Stimulated activated naive CD4-positive, alpha-beta T cell treated with Interleukin-2 at 50 U/mL for 16 hours (primary cell): ENCODE measurements at places on chromosomes 11 and 22.

GRCh38 chr11:86740628-86741483 lies 59.5 kb upstream of the PRSS23 start:
- no peak for DNase-seq

GRCh38 chr11:84345597-84345996 lies 1059.4 kb upstream of the CCDC90B start:
- DNase-seq: no peak

GRCh38 chr11:2581151-2581930 lies 118.5 kb downstream of the KCNQ1OT1 start:
- DNase-seq: no peak

GRCh38 chr11:27201454-27202302 lies 161.1 kb downstream of the BBOX1 start:
- DNase-seq: no peak

DNA sequence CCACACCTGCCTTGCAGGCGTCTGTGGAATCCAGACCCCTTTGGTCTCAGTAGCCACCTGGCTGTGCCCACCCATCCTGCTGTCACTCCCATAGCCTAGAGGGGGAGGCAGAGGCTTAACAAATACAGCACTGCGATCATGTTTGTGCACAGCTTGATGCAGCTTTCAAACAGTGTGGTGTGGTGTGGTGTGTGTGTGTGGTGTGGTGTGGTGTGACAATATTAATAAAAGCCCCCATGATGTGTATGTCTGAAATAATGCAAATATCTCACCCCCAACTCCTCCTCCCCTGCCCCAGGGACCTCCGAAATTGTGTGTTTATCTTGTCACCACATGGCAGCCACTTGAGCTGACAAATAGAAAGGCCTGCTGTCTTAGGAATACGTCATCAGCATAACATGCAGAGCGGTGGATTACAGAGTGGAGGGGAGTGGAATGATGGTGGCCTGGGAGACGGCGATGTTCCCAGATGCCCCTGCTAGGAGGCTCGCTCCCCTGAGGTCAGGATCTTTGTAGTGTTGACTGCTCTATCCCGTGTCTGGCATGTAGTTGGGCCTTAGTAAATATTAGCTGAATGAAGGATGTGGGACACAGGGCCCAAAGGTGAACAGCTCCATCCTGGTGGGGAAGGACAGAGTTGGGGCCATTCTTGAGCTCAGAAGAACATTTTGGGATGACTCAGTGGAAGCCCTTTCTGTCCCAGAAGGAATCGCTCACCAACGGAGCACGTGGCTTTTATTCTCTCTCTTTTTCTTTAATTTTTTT lies 2.8 kb downstream of the PDXP start:
- no peak for DNase-seq

DNA sequence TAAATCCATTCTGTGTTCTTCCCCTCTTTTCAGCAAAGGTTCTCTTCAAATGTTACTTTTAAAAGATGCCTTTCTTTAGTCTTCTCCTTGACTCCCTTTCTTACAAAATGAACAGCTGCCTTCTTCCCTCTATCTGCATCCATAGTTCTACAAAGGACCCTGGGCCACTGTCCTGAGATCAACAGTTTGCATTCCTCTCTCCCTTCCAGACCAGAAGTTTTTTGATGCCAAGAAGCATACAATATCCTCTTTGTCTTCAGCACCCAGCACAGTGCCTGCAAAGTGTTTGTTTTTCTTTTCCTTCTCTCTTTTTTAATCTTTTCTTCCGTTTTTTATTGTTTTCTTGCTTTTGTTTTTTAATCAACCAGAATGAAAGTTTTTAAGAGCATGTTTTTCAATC lies 183.5 kb upstream of the SNX19 start:
- no peak for DNase-seq

GRCh38 chr22:27919222-27919941 lies at the start of gene PITPNB:
TSS of gene PITPNB (minus strand) at chr22:27919256. CDS start at chr22:27919191, 65 bp downstream.
- peak; percentile 97 for DNase-seq

DNA sequence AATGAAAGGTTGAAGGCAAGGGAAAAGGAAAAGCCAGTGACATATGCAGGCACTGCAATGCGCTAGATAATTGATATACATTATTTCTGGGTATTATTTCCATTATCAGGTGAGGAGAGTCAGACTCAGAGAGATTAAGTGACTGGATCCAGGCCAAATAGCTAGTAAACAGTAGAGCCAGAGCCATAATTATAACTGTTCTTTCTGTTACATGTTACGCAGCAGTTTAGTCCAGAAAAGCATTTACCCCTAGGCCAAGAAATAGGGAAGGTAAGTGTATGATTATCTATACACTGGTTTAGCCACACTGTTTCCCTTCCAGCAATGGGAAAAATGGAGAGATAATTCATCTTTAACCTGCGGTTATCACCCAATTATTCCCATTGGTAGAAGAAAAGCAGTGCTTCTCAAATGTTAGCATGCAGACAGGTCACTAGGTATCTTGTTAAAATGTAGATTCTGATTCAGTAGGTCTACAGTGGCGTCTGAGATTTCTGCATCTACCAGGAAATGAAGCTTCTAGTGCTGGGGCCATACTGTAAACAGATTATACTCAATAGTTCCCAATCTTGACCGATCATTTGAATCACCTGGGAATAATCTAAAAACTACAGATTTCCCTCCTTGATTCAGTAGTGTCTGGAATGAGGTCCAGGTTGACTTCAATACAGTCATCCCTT lies 69.4 kb downstream of the RBFOX2 start:
- no peak for DNase-seq

GRCh38 chr22:31743871-31744270 lies 6.1 kb downstream of the PRR14L start:
- no peak for DNase-seq

- no peak for DNase-seq
Measured at GRCh38 chr11:394034-394857, at the start of gene PKP3. TSS of gene PKP3 (plus strand) at chr11:394209. CDS start at chr11:394293, 84 bp downstream.

- DNase-seq: no peak
Measured at GRCh38 chr11:76656571-76657081, 13.9 kb downstream of the LRRC32 start.

GRCh38 chr22:27814993-27815392 lies 13.4 kb upstream of the MN1 start:
- no peak for DNase-seq

- DNase-seq: no peak
Measured at GRCh38 chr11:47980907-47981621, 705 bp downstream of the PTPRJ start.

- DNase-seq: no peak
Measured at GRCh38 chr11:26801601-26802000, 79.7 kb upstream of the SLC5A12 start.

DNA sequence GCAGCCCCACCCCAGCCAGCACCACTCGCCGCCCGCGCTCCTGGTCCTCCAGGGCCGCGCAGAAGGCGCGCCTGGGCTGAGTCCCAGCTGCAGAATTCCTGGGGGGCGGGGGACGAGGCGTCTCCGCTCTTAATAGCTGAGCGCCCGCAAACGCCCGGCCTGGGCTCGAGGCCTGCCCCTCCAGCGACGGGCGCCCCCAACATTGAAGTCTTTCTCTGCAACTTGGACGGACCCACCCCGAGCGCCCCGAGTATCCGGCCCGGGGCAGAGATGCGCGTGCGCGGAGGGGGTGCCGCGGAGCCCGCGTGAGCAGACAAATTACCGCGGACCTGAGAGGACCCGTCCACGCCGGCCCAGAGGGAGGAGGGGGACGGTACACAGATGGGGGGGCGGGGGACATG lies 6.7 kb upstream of the SYT7 start:
- no peak for DNase-seq

DNA sequence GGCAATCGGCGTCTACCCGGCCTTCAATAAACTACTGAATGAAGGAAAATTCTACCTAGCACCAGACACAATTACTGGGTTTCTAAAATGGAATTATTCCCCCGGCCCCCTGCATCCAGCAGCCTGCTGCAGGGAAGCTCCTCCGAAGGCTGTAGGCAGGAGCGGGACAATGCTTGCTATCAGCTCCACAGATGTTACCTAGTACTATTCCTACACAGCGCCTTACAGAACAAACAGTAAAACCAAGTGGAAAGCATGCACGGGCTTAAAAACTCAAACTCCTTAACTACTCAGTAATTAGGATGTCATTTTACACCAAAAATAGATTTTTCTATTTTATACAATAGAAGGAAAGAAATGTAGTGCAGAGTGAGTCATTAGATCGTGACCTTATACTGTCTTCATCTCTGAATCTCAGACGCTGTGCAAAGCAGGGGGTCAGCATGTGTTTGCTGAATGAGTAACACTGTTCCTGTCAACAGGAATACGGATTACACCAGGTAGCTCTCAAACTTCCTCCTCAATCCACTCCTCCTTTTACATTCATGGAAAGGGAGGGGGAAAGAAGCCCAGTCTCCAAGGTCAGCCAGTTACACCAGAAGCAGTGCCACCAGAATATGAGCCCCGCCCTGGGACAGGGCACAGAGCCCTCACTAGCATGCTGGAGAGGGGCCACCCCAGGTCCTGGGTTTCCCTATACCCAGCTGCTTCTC lies 74.9 kb downstream of the PACSIN2 start:
- no peak for DNase-seq

GRCh38 chr22:26702906-26703830 lies 45.8 kb downstream of the MIAT start:
- DNase-seq: no peak

- no peak for DNase-seq
Measured at GRCh38 chr11:9573775-9574621, 528 bp downstream of the WEE1 start.

DNA sequence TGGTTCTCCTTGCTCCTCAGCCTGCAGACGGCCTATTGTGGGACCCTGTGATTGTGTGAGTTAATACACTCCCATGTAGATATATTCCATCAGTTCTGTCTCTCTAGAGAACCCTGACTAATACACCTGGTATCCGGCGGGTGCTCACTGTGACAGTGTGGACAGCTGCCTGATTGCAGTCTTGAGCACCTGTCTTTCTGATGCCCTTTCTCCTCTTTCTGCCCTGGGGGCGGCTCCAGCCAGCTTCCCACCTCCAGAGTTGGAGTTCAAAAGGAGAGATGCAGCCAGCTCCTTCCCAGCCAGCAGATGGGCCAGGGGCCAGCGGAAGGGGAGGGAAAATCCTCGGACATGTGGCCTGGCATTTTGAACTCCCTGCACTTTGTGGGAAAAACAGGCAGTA lies 15.0 kb downstream of the SMIM38 start:
- DNase-seq: no peak

- DNase-seq: no peak
Measured at GRCh38 chr11:57240757-57241156, 3.7 kb upstream of the APLNR start.

- no peak for DNase-seq
Measured at GRCh38 chr11:71211631-71212030, 40.7 kb downstream of the SHANK2 start.

DNA sequence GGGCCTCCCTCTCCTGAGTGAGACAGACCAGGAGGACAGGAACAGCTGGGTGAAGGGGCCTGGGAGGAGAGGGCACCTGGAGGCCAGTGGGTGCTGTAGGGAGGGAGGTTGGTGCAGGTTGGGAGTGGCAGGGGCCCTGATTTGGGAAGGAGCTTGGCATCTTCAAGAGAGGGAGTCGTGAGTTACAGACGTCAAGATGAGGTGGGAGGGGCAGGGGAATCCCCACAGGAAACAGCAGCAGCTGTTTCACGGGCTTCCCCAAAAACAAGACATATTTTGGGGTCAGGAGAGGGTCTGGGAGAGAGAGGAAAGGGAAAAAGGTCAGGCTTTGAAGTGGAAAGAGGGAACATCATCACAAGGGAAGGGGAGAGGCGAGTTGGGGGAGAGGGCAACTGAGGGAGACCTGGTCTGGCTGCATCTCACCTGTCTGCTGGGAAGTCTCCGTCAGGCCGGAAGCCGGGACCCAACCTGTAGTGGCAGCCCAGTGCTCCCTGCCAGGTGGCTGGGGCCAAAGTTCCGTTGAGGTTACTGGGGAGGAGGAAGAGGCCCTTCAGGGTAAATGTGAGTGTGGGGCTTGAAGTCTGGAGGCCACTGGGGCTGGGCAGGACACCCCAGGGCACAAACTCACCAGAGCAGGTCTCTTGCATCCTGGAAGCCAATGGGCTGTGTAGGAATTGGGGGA lies 4.4 kb downstream of the NAALADL1 start:
- DNase-seq: no peak

- DNase-seq: no peak
Measured at GRCh38 chr11:131923309-131923708, 552.9 kb downstream of the NTM start.

DNA sequence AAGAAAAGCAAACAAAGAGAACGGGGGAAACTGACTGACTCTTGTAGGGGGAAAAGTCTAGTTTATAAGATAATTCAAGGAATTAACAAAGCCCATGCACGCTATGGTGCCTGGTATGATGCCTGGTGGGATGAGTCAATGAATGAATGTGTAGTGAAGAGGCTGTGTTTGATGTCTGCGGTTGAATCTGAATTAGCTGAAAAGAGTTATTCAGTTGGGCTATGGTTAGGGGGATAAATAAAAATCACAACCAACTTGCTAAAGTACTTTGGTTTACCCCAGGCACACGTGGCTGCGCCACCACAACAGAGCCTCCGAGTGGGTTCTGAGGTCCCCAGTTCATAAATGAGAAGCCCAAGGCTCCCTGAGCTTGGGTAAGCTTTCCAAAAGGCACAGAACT lies 369.3 kb upstream of the SYN3 start:
- no peak for DNase-seq

DNA sequence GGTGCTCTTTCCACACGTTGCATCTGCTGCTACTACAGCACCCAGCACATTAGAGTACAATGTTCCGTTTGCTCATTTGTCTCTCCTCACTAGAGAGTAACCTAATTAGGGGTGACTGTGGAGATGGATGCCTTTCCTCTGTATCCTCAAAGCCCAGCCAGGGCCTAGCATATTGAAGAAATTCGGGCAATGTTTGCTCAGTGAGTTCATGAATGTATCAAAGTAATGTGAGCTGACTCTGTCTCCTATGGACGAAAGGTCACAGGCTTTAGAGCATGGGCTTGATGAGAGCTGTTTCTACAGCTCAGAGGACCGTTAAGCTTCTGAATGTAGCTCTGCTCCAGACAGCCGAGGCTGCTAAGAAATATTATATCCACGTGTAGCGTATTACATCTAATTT lies 67.5 kb downstream of the C11orf58 start:
- DNase-seq: no peak

DNA sequence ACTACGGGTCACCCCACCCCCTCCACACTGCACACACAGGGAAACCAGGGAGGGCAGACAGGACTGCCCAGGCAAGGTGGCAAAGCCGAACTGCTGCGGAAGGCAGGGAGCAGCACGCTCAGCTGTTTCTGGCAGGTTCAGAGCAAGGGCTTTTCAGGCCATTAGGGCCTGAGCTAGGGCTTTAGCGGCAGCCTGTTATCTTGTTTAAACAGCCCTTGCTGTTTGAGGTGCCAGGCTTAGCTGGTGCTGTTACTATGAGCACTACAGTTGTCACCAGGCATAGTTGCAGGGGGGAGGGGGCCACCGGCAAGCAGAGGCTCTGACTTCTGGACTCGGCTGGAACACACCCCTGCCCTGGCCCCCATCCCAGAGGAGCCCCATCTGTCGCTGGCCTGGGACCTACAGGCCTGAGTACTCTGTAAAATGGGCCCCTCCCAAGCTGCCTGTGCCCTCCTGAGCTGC lies 34.9 kb downstream of the RSPH14 start:
- no peak for DNase-seq
